ENCODE measurements at places on chromosomes 7 and 10. TPM values are rescaled to one million over a fixed set of nuclear protein-coding genes. Genes with fewer than 3 reads are reported as not detected.

Gene TRPV5
- total RNA-seq: 0.10 TPM

Gene ASB10
- not detected for total RNA-seq

Gene CALHM1
- total RNA-seq: 0.17 TPM

Gene DNAJC30
- total RNA-seq: 8.3 TPM

Gene TMEM213
- 4.6 TPM for total RNA-seq

Gene HOXA7
- total RNA-seq: not detected

Gene SORCS1
- not detected for total RNA-seq

Gene PNLIPRP2
- not detected for total RNA-seq

Gene SPDYE3
- not detected for total RNA-seq

Gene BTBD16
- total RNA-seq: not detected

Gene PNLIP
- not detected for total RNA-seq

Gene C10orf62
- not detected for total RNA-seq

Gene CARD11
- 143 TPM for total RNA-seq

Gene CTTNBP2
- not detected for total RNA-seq

Gene IL6
- 1.2 TPM for total RNA-seq

Gene PYROXD2
- 7.1 TPM for total RNA-seq

Gene TET1
- total RNA-seq: 1.7 TPM

Gene CALML3
- not detected for total RNA-seq

Gene HYAL4
- not detected for total RNA-seq

Gene IDI2
- not detected for total RNA-seq

Gene MCM10
- total RNA-seq: 55.5 TPM

Gene CALML5
- total RNA-seq: not detected

All from T-helper 1 cell treated with Interleukin-12 subunit alpha and Interleukin-12 subunit beta and Interleukin-4 antibody, amounts not matched to agents 30 ng/mL and 1 ng/mL, for 36 hours (primary cell).